CD14-positive monocyte (primary cell): ENCODE measurements at places on chromosomes 3 and 15.

DNA sequence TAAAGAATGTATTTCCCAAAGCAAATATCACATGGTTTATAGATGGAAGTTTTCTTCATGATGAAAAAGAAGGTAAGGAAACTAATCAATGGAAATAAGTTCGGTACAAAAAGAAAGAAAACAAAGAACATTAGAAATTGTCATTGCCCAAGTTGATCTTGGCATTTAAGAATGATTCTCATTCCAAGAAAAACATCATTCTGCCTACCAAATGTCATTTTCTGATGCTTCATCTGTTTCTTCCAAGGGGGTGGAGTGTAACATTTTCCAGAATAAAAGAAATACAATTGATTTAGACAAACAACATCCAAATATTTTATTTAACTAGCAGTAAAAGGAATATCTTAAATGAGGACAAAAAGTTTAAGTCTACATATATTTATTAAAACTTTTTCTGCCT, 3.0 kb upstream of the ZBED2 start:
- no peak for DNase-seq

DNA sequence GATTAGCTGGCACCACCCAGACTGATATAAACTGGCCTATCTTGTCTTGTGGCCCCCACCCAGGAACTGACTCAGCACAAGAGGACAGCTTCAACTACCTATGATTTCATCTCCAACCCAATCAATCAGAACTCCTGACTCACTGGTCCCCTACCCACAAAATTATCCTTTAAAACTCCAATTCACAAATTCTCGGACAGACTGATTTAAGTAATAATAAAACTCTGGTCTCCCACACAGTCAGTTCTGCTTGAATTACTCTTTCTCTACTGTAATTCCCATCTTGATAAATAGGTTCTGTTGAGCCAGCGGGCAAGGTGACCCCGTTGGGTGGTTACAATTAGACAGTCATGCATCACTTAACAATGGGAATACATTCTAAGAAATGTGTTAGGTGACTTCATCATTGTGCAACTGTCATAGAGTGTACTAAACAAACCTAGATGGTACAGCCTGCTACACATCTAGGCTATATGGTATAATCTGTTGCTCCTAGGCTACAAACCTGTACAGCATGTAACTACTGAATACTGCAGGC, 48.1 kb upstream of the MAP4 start:
- DNase-seq = no peak

- no peak for DNase-seq
These were observed 633 bp downstream of the IGSF10 start for GRCh38 chr3:151460228-151460627.

DNA sequence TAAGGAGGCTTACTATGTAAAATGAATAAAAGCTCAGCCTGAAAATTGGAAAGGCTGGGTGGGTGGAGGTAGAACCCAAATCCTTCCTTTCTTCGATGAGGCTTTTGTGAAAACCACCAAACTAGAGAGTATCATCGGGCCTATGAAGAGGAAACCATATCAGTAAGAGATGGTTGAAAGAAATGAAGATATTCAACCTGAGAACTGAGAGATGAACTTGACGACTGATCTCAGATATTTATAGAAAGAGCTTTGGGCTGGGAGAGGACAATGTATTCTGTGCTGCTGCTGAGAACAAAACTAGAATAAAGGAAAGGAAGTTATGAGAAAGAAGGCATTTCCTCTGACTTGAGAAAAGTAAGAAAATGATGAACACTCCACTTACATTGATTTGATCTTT, 236.6 kb downstream of the KCNH8 start:
- no peak for DNase-seq

GRCh38 chr3:102471491-102471890, 36.7 kb downstream of the ZPLD1 start:
- DNase-seq = no peak

GRCh38 chr3:18295171-18295920, 129.8 kb downstream of the SATB1 start:
- DNase-seq = no peak

DNA sequence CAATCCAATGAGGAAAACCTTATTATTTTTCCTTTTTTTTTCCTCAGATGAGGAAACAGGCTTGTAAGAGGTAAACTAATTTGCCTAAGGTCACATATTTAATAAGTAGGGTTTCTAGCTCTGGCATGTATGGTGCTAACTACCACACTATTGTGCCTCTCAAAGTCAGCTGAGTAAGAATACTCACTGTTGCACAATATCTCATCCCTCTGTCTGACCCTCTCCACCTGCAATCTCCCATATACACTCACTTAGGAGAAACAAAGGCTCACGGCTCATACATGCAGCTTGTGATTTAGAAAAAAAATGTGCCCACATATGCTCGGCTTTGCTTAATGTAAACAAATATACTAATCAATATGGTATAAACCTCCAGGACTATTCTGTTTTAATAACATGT, 10.4 kb upstream of the ARIH1 start:
- peak; percentile 19 for DNase-seq

- DNase-seq = no peak
These were observed 47.6 kb upstream of the HEG1 start for GRCh38 chr3:125103406-125103805.

GRCh38 chr15:36109943-36110658, 469.3 kb upstream of the CDIN1 start:
- no peak for DNase-seq

DNA sequence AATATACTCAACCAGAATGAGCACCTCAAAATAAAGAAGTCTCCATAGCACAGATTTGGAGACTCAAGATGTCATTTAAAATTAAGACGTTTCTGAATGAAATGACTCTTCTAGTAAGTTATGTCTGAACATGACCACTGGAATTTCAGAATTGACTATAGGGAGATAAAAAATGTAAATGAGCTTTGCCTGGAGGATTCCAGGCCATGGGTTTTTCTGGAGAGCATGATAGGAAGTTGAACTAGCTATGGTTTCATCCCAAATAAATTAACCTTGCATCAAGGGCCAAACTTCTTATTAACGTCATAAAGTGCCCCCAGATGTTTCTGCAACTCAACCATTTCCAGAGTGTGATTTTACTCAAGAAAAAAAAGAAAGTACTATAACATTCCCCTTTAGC, 222.6 kb upstream of the NR2F2 start:
- no peak for DNase-seq

- DNase-seq = no peak
These were observed 122.6 kb downstream of the ITPR1 start for GRCh38 chr3:4615750-4616149.

- DNase-seq = no peak
These were observed 22.3 kb downstream of the CSPG5 start for GRCh38 chr3:47556351-47556750.

DNA sequence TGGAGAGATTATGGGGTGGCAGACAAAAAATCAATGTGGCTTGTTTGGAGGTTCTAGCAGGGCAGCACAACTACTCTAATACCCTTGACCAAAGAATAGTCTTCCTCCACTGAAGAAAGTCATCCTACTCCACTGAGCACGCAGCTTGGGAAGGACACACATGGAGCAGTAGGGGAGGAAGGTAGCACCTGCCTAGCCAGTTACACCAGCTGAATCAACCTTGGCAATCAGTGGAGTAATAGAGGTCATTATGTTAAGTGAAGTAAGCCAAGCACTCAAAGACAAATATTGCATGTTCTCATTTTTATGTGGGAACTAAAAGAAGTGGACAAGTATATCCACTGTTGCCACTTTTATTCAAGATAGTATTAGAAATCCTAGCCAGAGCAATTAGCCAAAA, 555.8 kb upstream of the ALCAM start:
- DNase-seq = no peak
